CD8-positive, alpha-beta memory T cell (primary cell): ENCODE measurements at places on chromosomes 7 and 10.

GRCh38 chr7:105782391-105783042 lies 93.9 kb downstream of the ATXN7L1 start:
- no peak for DNase-seq

- DNase-seq: no peak
Measured at GRCh38 chr10:94149702-94150101, 156.0 kb downstream of the PLCE1 start.

DNA sequence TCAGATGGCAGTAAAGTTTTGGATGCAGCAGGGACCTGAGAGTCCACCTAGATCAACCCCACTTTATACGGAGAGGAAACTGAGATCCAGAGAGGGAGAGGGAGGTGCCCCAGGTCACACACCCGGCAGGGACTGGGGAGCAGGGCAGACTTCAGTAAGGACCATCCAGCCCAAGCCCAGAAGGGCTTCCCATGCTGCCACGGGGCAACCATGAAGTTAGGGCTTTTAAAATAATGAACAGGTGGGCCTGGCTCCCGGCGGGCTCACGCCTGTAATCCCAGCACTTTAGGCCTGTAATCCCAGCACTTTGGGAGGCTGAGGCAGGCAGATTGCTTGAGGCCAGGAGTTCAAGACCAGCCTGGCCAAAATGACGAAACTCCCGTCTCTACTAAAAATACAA lies 98.5 kb downstream of the HIP1 start:
- no peak for DNase-seq

DNA sequence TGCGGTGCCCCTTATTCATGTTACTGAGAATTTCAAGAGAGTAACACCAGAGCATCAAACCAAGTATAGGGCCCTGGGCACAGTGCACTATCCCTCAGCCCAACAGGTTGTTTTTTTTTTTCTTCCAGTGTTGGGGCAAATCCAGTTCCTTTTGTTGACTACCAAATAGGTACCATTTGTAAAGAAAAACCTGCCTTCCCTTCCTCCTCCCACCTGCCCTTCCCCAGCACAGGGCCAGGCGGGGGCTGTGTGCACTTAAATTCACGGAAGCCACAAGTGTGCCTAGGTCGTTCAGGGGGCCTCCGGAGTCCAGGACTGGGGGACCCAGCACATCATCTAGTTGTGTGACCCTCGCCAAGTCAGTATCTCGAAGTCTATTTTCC lies 595 bp upstream of the SFXN4 start:
- no peak for DNase-seq

GRCh38 chr7:90972906-90973550 lies 291.2 kb upstream of the FZD1 start:
- DNase-seq: no peak

DNA sequence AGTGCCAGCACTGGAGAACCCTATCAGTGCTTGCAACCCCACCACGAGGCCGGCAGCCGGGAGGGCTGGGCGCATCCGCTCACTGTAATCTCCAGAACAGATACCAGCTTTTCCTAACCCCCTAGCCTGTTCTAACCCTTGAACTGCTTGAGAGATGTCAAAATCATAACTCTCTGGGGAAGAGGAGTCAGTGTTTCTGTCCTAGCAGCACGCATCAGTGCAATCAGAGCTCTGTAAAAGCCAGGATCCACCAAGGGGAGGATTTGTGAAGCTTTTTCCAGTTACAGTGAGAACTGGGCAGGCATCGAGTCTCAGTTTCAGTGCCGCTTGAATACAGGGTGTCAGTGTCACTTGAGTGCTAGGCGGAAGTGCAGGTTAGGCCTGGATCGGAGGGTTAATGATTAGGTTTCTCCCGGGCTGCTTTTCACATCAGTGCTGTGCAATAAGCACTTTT lies 104.5 kb upstream of the INSYN2A start:
- DNase-seq: no peak

DNA sequence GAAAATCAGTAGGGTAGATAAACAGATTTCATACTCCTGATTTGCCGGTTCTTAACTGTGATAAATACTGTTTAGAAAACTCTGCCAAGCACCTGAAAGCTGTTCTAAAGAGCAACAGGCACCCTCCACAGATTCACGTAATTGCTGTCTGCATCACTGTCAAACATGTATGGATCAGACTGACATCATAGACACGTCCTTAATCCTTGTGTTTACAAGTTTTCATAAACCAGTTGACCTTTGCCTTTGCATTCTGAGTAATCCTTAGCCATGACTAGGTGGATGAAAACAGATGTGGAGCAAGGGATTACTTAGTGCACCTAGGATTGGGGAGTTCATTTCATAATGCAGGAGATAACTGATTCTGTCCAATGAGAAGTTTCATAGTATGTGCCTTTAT lies 41.6 kb downstream of the SLC39A12 start:
- no peak for DNase-seq

- no peak for DNase-seq
Measured at GRCh38 chr7:143046426-143046851, 5.7 kb upstream of the OR6V1 start.

- no peak for DNase-seq
Measured at GRCh38 chr7:154841731-154842331, 161.1 kb downstream of the PAXIP1 start.

GRCh38 chr10:109988212-109988596 lies 19.6 kb upstream of the ADD3 start:
- DNase-seq: no peak

- no peak for DNase-seq
Measured at GRCh38 chr10:4482659-4483058, 343.3 kb upstream of the AKR1E2 start.

DNA sequence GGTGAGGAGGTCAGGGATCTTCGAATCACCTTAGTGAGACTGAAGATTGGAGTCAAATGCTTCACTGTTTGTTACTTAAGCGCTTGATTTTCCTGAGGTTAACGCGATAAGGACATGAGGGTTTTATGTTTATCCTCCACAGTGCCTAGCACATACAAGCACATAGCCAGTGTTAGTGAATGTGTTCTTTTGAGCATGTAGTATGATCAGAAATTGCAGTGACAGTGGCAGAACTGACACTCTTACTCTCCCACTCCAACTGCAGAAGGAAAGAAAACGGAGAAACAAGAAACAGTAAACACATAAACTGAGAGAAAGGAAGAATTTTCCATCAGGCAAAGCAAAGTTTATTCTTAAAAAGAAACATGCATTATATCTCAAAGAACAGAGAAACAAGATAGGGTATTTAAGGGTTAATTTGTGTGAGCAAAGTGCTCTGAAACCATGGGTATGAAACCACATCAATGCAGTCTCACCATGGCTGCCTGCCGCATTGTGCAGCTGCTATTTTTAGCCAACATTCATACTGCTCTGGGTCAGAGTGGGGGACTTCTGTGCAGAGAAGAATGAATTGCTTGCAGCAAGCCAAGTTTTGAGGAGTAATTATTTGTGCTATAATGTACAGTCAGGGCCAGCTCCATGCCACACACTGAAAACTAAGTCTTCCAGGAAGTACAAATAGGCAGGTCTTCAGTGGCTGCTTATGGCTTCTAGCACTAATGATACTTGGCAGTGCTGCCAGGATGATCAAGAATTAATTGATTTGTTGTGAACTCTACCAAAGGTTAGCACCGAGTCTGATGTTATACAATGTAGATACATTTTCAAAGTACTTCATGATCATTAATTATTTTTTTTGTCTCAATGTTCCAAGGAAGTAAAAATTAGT lies 152.0 kb downstream of the MACC1 start:
- DNase-seq: no peak

DNA sequence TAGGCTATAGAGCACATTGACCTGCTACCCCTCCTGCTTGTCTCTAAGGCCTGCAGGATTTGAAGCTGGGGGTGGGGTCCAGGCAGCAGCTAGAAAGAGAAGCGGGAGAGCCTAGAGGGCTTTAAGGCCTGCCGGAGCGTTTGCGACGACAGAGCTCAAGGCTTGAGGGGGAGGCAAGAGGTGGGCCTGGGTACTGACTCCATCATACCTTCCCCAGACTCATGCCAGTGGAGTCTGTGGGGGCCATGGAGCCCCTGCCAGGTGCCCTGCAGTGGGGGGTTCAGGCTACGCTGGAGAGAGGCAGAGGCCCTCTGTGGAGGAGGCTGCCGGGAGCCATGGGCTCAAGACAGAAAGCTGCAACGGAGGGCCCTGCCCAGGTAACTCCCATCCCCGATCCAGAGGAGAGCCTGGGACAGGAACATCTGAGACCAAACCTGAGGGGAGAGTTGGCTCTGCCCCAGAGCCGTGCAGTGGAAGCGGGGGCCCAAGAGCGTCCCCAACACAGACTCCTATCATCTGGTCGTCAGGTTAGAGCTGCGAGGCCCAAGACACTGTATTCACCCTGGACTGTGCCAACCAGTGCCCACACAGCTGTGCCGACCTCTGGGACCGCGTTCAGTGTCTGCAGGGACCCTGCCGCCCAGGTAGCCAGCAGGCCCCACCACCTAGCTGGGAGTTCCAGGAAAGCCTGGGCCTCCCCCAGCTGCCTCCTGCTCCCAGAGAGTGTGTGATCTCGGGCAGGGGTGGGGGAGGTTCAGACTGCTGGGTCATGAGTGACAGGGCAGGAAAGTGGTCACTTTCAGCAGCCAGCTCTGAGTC lies 13.2 kb upstream of the ZNF862 start:
- DNase-seq: no peak

- peak; percentile 61 for DNase-seq
Measured at GRCh38 chr10:89837165-89838043, 136.0 kb downstream of the KIF20B start.

DNA sequence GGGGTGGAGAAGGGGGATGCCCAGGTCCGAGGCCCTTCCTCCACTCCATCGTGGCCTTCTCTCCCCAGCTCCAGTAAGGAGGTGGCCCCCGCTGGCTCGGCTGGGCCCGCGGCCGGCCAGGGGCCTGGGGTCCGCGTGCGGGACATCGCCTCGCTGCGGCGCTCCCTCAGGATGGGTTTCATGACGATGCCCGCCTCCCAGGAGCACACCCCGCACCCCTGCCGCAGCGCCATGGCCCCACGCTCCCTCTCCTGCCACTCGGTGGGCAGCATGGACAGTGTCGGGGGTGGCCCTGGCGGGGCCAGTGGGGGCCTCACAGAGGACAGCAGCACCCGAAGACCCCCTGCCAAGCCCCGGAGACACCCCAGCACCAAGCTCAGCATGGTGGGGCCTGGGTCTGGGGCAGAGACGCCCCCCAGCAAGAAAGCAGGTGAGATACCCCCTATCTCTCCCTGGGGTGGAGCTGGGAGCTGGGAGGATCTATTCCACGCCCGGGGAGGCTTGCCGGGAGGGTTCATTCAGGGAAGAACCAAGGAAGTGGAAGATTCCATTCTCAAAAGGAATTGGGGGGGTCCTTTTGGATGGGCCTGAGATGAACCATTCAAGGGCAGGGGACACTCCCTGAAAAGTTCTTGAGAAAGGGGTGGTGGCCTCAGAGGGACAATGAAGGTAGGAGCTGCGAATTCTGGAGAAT lies 3.2 kb downstream of the NYAP1 start:
- DNase-seq: no peak

DNA sequence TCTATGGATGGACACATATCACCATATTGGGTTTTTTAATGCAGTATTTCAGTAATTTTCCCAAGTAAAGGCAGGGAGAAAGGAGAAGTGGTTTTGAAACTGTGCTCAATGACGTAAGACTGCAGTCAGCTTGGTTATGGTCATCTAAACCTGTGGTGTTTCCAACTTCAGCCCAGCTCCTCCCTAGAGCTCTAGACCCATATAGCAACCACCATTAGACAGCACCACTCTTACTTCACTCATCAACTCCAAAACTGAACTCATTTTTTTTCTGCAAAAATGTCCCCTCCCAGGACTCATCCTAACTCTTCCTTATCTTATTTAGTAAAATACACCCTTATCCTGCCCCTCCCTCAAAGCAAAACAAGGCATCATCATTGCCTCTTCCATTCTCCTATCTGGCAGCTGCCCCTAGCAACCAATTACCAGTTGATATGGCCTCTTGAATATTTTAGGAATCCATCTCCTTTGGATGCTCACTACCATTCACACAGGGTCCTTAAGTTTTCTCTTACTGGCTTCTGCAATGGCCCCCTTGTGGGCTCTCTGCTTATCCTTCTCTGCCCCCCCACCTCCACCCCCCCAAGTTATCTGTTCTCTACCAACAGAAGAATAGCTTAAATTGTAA lies 1.5 kb upstream of the RALA start:
- DNase-seq: no peak
